ENCODE measurements at places on chromosomes 12 and 14.

- DNase-seq: no peak
Observed at GRCh38 chr14:21215879-21216251, 53.4 kb downstream of the HNRNPC start.

DNA sequence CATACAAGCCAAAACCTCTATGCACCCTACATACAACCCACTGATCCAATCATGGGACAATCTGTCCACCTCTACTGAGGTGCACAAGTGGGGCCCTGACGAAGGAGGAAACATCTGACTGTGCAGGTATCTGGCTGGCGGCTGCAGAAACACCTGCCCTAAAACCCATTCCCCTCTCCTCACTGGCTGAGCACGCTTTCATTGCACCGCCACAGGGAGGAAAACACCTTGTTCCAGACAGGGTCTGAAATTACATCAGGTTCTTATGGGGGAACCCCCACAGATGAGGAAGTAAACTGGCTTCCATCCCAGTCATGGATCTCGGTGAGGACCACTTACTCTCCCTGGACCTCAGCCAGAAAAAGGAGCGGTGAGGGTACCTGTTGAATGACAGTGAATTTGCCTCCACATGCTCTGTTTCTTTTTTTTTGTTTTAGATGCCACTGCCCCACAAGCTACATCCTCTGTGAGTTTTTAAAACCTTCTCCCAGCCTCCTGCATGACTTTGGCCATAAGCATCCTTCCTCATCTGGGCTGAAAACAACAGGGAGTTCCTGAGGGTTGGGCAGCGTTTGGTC, 23.8 kb upstream of the DGLUCY start:
- no peak for DNase-seq

DNA sequence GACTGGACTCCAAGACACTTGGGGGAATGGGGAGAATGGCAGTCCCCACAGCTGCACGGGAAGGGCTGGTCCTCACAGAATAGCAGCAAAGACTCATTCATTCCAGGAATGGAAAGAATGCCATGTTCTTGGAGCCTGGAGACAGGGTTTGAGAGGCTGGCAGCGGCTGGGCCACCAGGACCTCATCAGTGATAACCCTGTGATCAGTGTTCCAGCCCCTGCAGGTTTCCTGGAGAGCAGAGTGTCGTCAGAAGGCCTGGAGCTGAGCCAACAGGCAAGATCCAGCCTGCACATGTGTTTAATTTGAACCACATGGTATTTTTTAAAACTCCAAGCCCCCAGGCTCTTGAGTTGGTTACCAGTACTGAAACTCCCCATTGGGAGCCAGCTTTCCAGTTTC, 11.3 kb downstream of the BDKRB1 start:
- DNase-seq: no peak

- DNase-seq: no peak
Observed at GRCh38 chr12:52496590-52497071, 3.6 kb upstream of the KRT6A start.
